Right renal pelvis (tissue), 4 donors: ENCODE measurements at places on chromosomes 11 and 22.
A peak's percentile ranks its signal among the peaks of the same experiment; 100 is the strongest.

DNA sequence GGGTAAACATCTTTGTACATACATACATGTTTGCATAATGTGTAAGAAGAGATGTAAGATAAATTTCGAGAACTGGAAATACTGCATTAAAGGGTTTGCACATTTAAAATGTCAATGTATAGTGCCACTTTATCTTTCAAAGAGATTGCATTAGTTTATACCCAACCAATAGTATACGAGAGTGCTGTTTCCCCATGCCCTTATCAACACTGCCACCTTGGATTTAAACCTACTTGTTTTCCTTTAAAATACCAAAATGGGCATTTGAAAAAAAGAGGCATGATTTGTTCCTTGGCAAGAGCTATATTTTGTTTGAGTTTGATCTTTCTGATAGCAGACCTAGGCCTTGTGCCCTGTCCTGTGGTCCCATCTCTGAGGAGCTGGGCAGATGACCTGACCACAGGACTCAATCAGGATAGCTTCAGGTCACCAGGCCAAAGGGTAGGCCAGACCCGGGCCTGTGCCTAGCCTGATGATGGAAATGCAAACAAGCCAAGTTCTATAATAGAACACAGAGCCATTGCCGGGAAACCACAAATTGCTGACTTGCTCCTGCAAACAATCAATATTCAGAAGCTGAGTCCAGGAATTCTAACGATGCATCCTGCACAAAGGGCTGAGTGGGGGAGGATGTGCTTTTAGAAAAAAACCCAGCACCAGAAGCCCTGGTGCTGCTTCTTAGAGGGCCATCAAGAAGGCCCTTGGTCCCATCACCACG is 16.9 kb upstream of the ALG8 start:
- DNase-seq: no peak

DNA sequence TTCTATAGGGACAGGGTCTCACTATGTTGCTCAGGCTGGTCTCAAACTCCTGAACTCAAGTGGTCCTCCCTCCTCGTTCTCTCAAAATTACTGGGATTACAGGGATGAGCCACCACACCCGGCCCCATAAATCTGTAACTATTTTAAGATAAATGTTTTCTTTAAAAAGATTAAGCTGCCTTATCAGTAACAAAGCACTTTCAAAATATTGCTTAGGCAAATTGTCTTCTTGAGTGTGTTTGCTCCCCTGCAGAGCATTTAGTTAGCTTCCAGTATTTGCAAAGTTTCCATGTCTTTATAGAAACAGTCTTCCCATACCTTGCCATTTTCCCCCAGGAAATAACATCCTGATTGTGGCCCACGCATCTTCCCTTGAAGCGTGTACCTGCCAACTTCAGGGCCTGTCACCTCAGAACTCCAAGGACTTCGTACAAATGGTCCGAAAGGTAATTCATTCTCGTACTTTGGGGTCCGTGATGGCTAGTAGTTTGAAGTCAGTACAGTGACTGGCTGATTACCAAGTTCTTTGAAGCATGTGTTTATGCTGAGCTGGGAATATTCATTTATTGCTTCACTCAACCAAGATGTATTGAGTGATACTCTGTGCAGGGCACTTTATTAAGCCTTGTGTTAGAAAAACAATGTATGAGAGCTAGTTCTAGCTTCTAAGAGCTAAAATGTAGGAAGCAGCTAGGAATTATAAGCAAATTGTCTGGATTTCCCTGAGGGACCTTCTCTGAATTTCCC is 30.4 kb upstream of the CRTAM start:
- no peak for DNase-seq

DNA sequence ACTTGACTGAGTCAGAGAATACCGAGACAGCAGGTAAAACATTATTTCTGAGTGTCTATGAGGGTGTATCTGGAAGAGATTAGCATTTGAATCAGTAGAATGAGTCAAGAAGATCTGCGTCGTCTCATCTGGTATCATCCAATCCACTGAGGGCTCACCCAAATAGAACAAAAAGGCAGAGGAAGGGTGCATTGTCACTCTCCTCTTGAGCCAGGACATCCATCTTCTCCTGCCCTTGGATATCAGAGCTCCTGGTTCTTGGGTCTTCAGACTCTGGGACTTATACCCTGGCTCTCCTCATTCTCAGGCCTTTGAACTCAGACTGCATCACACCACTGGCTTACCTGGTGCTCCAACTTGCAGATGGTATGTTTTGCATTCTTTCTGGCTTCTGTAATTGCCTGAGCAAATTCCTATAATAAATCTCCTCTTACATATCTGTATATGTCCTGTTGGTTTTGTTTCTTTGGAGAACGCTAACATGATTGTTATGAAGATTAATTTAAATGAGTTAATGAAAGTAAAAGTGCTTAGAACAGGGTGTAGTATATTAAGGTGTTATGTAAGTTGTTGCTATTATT is 49.3 kb downstream of the ME3 start:
- DNase-seq: no peak

GRCh38 chr11:118488480-118489109 is 38.7 kb upstream of the TTC36 start:
- DNase-seq: peak; percentile 67

GRCh38 chr11:66950112-66950535 is 8.1 kb downstream of the PC start:
- DNase-seq: no peak

- DNase-seq: no peak
These were observed 1.2 kb downstream of the RAG2 start for GRCh38 chr11:36596880-36597279.

- peak; percentile 41 for DNase-seq
These were observed at the start of gene ARAP1 for GRCh38 chr11:72752088-72752914. ARAP1 (minus strand) TSS chr11:72752408; CDS start chr11:72727128, 25,280 bp downstream.

GRCh38 chr22:32203181-32204039 is 1.5 kb downstream of the RFPL2 start:
- no peak for DNase-seq

- DNase-seq: no peak
These were observed 1.3 kb upstream of the CLCF1 start for GRCh38 chr11:67374571-67375281.

DNA sequence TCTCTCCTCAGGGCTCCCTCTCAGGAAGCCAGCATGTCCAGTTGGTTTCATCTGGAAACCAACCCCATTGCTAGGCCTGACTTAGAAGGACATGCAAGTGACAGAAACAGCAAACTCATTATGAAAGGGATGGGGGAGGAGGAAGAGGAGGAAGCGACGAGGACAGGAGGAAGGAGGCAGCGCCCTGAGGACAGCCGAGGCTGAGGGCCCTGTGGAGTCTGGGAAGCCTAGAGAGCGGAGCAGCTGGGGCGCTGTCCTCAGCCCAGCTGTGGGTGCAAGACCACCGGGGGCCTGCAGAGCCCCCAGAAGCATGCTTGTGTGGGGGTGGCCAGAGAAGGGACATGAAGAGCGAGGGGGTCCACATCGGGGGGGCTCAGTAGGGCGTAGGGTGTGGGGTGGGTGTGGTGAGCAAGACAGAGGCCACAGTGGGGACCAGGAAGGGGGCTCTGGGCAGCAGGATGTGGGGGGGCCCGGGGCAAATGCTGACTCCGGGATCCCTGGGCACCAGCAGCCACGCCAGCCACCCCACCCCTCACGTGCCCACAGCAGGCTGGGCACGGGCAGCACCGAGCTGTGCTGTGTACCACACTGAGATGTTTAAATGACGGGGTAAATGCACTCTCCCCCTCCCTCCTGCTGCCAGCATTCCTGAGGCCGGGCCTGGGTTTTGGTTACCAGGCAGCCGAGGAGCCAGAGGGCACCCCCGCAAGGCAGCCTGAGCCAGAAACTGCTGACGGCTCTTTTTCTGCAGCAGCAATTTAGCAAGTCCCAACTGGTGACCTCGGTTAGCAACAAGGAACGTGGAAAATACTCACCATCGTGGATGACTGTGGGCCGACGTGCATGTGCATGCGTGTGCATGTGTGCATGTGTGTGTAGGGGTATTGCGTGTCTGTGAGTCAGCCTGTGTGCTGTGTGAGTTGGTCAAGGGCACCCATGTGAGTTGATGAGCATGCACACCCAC is 82.7 kb upstream of the LINC01488 start:
- no peak for DNase-seq

DNA sequence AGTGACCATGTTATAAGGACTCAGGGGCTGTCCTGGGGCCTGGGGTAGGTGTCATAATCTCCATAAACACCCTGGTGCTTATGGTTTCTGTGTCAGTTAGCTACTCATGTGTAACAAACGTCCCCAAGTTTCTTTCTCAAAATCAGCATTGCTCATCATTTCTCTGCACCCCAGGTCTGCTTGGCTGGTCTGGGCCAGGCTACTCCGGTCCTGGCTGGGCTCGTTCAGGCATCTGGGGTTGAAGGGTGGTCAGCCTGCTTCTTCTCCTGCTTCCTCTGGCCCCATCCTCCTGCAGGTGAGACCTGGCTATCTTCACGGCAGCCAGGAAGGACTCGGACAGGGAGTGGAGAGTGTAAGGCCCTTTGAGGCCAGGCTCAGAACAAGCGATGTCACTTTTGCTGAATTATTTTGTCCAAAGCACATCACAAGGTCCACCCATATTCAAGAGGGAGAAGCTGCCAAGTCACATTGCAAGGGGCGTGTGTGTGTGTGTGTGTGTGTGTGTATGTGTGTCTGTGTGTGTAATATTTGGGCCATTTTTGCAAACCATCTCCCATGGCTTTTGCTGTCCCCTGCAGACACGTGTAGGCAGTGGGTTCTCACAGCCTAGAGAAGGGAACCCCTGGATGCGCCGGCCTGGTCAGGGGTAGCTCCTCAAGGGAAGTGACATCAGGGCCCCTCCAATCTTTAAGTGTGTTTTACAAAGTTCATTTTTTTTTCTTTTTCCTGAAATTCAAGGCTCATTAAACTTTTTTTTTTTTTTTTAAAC is 535.8 kb downstream of the TBC1D22A start:
- no peak for DNase-seq

DNA sequence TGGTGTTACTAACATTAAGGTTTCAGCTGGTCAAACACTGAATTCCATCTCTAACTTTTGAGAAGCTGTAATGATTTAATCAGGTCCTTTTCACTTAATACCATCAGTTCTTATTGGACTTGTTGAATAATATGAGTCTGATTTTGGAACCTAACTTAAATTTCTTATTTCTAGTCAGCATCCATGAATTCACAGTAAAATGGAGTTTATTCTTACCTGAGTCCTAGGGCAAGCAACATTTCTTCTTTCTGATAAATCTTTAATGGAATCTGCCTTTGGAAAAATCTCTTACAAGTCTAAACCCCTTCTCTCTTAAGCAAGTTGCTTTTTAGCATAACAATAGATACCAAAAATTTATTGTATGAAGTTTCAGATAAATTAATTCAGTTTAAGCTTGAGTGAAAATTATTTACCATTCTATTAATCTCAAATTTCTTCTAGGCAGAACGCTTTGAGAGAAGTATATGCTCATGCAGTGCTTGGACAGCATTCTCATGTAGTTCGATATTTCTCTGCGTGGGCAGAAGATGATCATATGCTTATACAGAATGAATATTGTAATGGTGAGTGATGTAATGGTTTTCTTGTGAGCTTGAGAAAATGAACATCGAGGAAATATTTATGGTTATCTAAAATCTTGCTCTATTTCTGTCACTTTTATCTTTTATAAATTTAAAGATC is 3.4 kb downstream of the WEE1 start:
- no peak for DNase-seq

- DNase-seq: no peak
These were observed 56.8 kb upstream of the FGF3 start for GRCh38 chr11:69876013-69876412.

GRCh38 chr22:20408891-20409290 is 14.9 kb downstream of the ZNF74 start:
- DNase-seq: no peak

GRCh38 chr11:87394924-87395323 is 357.2 kb downstream of the TMEM135 start:
- no peak for DNase-seq

GRCh38 chr11:26112264-26112663 is 219.7 kb upstream of the ANO3 start:
- no peak for DNase-seq

DNA sequence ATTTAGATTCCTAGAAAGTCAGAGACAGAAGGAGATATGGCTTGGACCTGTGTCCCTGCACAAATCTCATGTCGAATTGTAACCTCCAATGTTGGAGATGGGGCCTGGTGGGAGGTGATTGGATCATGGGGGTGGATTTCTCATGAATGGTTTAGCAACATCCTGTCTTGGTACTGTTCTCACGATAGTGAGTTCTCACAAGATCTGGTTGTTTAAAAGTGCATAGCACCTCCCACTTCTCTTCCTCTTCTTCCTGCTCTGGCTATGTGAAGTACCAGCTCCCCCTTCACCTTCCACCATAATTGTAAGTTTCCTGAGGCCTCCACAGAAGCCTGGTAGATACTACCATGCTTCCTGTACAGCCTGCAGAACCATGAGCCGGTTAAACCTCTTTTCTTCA is 27.6 kb upstream of the PAMR1 start:
- DNase-seq: no peak

DNA sequence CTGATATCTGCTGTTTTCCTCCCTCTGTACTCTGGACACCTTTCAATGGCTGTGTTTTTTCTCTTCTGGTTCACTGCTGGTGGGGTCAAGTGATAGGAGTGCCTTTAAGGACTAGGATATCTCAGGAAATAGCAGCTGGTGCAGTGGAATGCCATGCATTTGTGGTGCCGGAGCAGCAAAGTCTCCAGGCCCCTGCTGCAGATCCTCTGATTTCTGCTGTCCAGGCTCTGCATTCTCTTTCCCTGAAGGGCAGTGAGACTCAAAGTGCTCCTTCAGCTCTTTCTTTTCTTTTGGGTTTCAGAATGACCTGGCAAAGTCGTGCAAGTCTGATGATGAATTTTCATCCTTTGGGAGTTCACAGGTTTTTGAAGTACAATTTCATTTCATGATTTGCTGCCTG is 774.3 kb downstream of the FAM181B start:
- DNase-seq: no peak

- DNase-seq: no peak
These were observed 65.2 kb downstream of the ALX4 start for GRCh38 chr11:44244639-44245310.

- no peak for DNase-seq
These were observed 30.6 kb downstream of the KIRREL3 start for GRCh38 chr11:126969865-126970479.

- no peak for DNase-seq
These were observed 56.3 kb upstream of the GRK3 start for GRCh38 chr22:25508161-25508560.

DNA sequence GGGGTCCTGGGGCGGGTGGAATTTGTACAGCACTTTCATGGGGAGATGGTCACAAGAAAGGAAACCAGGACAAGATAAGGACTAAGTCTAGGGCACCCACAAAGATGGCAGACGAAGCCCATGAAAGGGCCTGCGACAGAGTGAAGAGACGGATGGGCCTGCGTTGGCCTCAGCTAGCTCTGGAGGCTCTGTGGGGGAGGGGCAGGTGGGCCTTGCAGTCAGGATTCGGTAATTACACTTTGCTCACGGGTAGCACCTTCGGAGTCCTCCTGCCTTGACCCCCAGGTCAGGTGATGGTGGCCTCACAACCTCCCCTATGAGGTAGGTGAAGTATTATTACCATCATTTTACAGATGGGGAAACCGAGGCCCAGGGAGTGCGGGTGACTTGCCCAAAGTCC is 7.1 kb downstream of the LRRC10B start:
- DNase-seq: no peak

GRCh38 chr11:44759743-44760476 is 33.1 kb downstream of the TSPAN18 start:
- no peak for DNase-seq
